Activated CD4-positive, alpha-beta T cell treated with anti-CD3 and anti-CD28 coated beads, Interleukin-2, Interleukin-6, amounts not matched to agents 100 ng/mL and 50 ng/mL, durations not matched to agents 16 hours and 8 hours (primary cell): ENCODE measurements at places on chromosomes 5 and 9.

DNA sequence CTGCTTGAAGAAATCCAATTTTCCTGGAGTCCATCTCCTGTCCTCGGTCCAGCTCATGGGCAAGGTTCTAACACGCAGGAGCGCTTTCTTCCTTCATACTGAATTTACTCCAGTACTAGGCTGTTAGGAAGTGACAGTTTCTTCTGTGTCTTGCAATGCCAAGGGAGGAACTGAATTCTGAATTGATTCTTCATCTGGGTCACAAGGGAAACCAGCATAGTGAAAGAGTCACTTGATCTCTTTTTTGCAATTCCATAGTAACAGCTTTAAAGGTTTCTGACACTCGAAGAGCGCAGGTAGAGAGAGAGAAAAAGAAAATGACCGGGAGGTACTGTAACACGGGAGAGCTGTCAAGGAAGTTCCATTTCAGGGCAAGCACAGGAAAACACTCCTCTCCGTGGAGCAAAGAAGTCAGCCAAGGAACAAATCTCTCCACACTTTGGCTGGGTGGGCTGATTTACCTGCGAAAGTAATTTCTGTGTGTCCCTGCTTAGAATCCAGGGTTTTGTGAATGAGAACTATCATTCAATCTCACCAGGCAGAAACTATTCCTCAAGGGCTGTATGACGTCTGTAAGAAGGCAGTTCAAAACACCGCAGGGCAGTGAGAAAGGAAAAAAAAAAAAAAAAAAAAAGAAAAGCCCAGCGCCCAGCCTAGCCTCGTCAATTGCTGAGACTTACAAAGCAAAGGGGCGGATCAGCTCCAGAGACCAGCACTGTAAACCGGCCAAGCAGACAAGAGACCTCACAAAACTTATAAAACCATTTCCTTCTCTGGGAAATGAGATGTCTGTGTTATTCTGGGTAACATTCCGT is 617.8 kb downstream of the PDE4D start:
- DNase-seq, result no peak

- no peak for DNase-seq
Measured at GRCh38 chr5:88029011-88029410, 239.6 kb downstream of the TMEM161B start.

GRCh38 chr9:5897851-5898250 is 7.2 kb downstream of the MLANA start:
- DNase-seq, result no peak

DNA sequence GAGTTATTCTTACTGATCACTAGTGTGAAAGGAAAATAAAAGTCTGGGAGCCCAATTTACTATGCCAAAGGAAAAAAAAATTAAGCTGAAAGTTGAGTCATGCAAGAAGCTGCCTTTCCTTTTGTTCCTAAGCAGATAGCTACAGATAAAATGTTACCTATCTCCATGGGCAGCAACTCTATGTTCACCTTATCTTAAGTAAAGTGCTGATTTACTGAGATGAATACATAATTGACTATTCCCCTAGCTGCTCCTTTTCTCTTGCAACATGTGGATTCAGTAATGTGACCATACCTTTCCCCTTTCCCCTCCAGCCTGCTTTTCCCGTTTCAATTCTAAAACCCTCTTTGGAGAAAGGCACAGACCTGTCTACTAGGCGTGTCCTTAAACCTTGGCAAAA is 62.7 kb upstream of the NR5A1 start:
- no peak for DNase-seq

GRCh38 chr5:149552038-149552494 is 827 bp upstream of the CSNK1A1 start:
- no peak for DNase-seq

DNA sequence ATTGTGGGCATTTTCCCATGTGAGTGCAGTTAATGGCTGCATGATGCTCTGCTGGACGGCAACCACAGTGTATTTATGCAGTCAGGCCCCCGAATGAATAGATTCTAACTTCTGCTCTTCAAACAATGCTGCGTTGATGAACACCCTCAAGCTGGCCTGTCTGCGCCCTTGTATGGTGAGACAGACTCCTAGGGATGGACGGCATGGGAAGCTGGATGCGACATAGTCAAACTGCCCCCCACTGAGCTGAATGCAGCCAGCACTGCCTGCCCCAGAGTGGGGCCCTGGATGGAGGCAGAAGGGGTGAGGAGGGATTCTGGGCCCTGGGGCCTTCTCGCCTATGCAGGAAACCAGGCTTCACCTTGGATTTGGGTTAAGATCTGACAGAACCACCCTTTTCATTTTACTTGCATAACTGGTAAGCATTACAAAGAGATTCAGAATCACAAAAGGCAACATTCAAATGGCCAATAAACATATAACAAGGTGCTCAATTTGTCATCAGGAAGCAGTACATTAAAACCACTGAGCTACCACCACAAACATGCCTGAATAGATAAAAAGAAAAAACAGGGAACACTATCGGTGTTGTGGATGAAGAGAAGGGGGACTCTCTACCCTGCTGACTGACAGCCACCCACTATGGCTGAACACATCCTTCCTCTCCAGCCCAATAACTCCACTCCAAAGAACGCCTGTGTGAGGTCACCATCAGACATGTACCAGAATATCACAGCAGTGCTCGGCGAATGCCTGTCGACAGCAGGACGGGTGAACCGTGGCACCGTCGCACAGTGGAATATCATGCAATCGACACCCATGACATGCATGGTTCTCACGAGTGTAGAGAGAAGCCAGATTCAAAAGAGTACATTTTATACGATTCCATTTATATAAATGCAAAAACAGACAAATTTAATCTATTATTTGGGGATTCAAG is 79.1 kb downstream of the RAPGEF1 start:
- no peak for DNase-seq

DNA sequence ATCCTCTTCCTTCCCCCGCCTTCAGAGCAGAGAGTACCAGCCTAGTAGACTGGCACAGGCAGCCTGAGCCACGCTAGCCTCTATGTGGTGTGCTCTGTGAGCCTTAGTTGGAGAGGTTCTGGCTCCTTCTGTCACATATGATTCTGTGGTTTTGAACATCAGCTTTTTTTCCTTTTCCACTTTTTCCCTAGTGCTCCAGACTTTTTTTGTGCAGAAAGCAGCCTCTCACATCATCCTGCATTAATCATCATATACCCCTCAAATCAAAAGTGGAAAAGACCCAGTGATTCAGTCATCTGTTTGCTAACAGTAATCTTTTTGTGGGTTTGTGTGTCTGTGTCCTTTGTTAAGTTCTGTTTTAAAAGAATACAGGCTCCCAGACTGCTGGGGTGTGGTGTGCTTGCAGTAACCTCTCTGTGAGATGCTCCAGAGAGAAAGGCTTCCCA is 663.9 kb upstream of the RGMB start:
- DNase-seq, result no peak
